Neural progenitor cell (in vitro differentiated cells): ENCODE measurements at places on chromosomes 13 and 19. TPM values are rescaled to one million over a fixed set of nuclear protein-coding genes. Genes with fewer than 3 reads are reported as not detected.

Gene LRRC63
- total RNA-seq, result not detected in 2 replicates

- no peak overlapping the region for H3K4me3 ChIP-seq
- DNase-seq, result no peak
- no peaks in the 10 kb centered on the region for H3K4me1 ChIP-seq
- H3K27me3 ChIP-seq, result no peaks in the 10 kb centered on the region
- no peaks in the 10 kb centered on the region for H3K36me3 ChIP-seq
- H3K27ac ChIP-seq, result no peak overlapping the region
Observed at GRCh38 chr13:32136716-32137115, 105.1 kb downstream of the FRY start.

- H3K4me1 ChIP-seq, result peaks cover 10% of the 10 kb centered on the region
- no peak within 1 kb of the TSS for H3K27ac ChIP-seq
- H3K36me3 ChIP-seq, result no peaks in the 10 kb centered on the region
- peak; percentile 91 for DNase-seq
- H3K27me3 ChIP-seq, result peaks cover 19% of the 10 kb centered on the region
- peak within 1 kb of the TSS; percentile 94 for H3K4me3 ChIP-seq
Observed at GRCh38 chr19:14432791-14433553, at the start of gene PKN1. PKN1 (plus strand) TSS chr19:14433306; CDS start chr19:14433522, 216 bp downstream.

Gene KIR2DL1
- total RNA-seq, result not detected in 2 replicates

Gene LILRA1
- not detected in 2 replicates for total RNA-seq

Gene IZUMO2
- not detected in 2 replicates for total RNA-seq

Gene SHD
- total RNA-seq, result 0.34 TPM in 1 of 2 replicates, not detected in the other

DNA sequence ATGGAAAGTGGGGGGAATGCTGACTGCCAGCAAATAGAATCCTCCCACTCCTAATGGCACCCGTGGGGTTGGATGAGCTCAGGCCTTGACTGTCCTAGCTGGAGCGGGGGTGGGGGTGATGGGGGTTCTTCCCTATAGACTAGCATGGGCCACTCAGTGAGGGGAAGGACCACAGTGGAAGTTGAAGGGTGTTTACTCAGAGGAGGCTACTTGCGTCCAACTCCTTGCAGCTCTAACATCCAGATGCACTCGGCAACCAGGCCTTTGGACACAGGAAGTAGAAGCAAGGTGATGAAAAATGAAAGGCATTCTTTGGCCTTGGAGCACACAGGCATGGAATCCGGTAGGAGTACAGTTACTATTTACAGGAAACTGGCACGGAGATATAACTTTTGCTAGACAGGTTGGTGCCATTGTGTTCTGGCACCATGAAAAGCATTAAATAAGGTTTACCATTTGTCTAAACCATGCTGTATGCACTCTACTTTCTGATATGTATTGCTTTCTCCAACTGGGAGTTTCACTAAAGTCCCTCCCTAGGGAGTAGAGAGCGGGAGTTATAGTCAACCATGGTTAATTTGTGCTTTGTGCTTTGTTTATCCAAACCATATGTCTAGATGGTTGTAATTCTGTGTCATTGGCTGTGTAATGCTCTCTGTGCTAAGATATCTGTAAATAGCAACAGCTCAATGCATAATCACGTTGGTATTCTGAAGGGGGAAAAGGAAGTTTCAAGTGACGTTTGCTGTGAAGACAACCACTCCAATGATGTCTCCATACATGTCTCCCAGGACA lies 125.3 kb downstream of the TSHZ3 start:
- H3K27me3 ChIP-seq, result no peaks in the 10 kb centered on the region
- no peaks in the 10 kb centered on the region for H3K36me3 ChIP-seq
- no peak for DNase-seq
- H3K27ac ChIP-seq, result no peak overlapping the region
- no peaks in the 10 kb centered on the region for H3K4me1 ChIP-seq
- H3K4me3 ChIP-seq, result no peak overlapping the region

- no peaks in the 10 kb centered on the region for H3K27me3 ChIP-seq
- no peak overlapping the region for H3K27ac ChIP-seq
- no peak overlapping the region for H3K4me3 ChIP-seq
- no peak for DNase-seq
- no peaks in the 10 kb centered on the region for H3K36me3 ChIP-seq
Observed at GRCh38 chr13:111385183-111385857, 64.9 kb downstream of the TEX29 start.

- no peak overlapping the region for H3K27ac ChIP-seq
- H3K36me3 ChIP-seq, result no peaks in the 10 kb centered on the region
- H3K4me1 ChIP-seq, result peaks cover 8% of the 10 kb centered on the region
Observed at GRCh38 chr13:74562381-74562780, 428.2 kb upstream of the KLF12 start.

Gene MCF2L
- total RNA-seq, result 40.4 and 59.2 TPM in 2 replicates

Gene PCDH20
- 0.17 and 0.31 TPM in 2 replicates for total RNA-seq

- peaks cover 19% of the 10 kb centered on the region for H3K4me1 ChIP-seq
- no peak overlapping the region for H3K4me3 ChIP-seq
- H3K27me3 ChIP-seq, result peaks cover 22% of the 10 kb centered on the region
- peak; percentile 8 for DNase-seq
- H3K27ac ChIP-seq, result no peak overlapping the region
Observed at GRCh38 chr19:29364224-29364726, 151.3 kb upstream of the UQCRFS1 start.

Gene PSG2
- total RNA-seq, result not detected in 2 replicates

Gene ZNF575
- total RNA-seq, result not detected in 2 replicates

Gene CNMD
- total RNA-seq, result 5.3 and 5.5 TPM in 2 replicates

Gene HIPK4
- 0.34 TPM in 1 of 2 replicates, not detected in the other for total RNA-seq

DNA sequence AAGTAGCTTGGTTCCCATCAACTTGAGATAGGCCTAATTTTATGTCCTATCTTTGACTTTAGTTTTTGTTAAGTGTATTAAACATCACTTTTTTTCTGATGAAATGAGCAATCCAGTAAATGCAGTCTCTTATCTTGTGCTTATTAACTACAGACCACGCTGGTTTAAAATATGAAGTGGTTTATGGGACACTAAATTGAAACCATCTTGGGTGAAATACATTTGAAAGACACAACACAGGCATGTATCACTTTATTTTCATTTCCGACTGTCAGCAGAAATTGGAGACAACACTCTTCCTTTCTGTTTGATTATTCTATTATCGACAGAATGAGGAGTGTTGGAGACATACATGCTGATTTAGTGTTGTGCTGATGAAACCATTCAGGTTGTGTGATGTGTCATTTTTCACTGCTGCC lies 447.7 kb downstream of the GPC6 start:
- H3K27me3 ChIP-seq, result no peaks in the 10 kb centered on the region
- H3K27ac ChIP-seq, result no peak overlapping the region
- H3K36me3 ChIP-seq, result no peaks in the 10 kb centered on the region

DNA sequence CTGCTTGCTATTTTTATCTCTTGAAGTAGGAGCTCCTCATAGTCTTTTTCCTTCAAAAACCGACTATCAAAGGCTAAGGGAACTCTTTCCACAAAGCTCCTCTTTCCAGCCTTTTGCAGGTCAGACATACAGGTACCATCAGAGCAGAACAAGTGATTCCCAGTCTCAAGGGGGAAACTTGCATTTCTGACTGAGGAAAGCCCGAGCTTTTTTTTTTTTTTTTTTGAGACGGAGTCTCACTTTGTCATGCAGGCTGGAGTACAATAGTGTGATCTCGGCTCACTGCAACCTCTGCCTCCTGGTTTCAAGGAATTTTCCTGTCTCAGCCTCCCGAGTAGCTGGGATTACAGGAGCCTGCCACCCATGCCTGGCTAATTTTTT lies 32.0 kb downstream of the RUBCNL start:
- no peaks in the 10 kb centered on the region for H3K27me3 ChIP-seq
- H3K36me3 ChIP-seq, result no peaks in the 10 kb centered on the region
- H3K4me1 ChIP-seq, result no peaks in the 10 kb centered on the region
- H3K4me3 ChIP-seq, result no peak overlapping the region

GRCh38 chr19:50536662-50537305 lies 23.1 kb upstream of the ASPDH start:
- DNase-seq, result no peak
- no peak overlapping the region for H3K4me3 ChIP-seq
- no peak overlapping the region for H3K27ac ChIP-seq
- no peaks in the 10 kb centered on the region for H3K4me1 ChIP-seq

GRCh38 chr13:48727241-48728011 lies 73.7 kb downstream of the CYSLTR2 start:
- no peaks in the 10 kb centered on the region for H3K4me1 ChIP-seq
- no peak overlapping the region for H3K27ac ChIP-seq
- H3K4me3 ChIP-seq, result no peak overlapping the region

GRCh38 chr19:36092566-36092965 lies 18.4 kb upstream of the OVOL3 start:
- no peaks in the 10 kb centered on the region for H3K27me3 ChIP-seq
- H3K27ac ChIP-seq, result no peak overlapping the region
- H3K36me3 ChIP-seq, result no peaks in the 10 kb centered on the region
- H3K4me1 ChIP-seq, result no peaks in the 10 kb centered on the region
- H3K4me3 ChIP-seq, result no peak overlapping the region
- no peak for DNase-seq

Gene CLIP3
- 8.2 and 17.7 TPM in 2 replicates for total RNA-seq

DNA sequence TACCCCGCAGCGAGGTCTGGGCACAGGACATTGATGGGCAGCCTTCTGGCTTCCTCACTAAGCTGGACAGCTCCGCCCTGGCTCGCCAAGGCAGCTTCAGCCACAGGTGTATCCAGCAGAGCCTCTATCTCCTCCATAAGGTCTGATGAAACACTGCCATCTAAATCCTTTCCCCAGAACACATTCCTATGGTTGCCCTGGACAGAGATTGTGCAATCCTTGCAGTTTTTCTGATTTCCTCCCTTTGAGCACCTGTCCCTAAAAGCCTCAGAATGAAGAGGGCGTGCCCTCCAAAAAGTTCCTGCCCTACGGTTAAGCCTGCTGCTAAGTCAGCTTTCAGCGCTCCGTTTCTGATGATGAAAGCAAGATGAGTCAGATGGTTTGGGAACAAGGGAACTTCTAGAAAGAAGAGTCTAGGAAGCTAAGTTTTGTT lies 21.0 kb downstream of the CLEC4M start:
- H3K4me1 ChIP-seq, result no peaks in the 10 kb centered on the region
- no peak for DNase-seq
- no peak overlapping the region for H3K4me3 ChIP-seq

DNA sequence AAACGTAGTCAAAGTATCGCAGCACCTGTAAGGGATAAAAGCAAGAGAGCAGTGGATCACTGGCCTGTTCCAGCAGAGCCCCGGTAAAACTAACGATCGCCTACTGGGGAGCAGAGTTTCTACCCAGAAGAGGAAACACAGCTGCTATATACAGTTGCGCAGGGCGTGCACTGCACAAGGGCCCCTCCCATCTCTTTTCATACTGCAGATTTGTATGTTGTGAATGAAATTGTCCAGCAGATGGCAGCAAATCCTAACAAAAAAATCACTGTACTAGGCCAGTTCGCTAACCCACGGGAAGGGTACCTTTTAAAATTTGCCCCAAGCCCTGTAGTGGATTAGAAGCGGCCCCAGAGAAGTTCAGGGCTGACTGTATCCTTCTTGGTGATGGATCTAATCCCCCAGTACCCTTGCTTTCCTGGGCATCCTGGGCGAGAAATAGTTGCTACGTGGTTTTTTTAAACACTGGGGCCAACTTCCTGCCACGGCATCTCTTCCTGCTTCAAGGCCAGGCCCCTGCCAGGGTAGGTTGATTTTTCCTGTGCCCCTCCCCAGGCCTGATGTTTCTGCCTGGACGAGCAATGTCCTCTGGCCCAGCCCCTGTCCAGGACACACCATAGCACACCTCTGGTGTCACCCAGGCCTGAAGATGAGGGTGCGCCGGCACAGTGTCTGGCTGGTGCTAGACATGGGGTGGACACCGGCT lies 127.0 kb downstream of the IER2 start:
- DNase-seq, result peak; percentile 73
- peaks cover 3% of the 10 kb centered on the region for H3K4me1 ChIP-seq
- H3K27me3 ChIP-seq, result no peaks in the 10 kb centered on the region
- no peaks in the 10 kb centered on the region for H3K36me3 ChIP-seq

- DNase-seq, result no peak
- no peak overlapping the region for H3K4me3 ChIP-seq
- peaks cover 82% of the 10 kb centered on the region for H3K27me3 ChIP-seq
- H3K36me3 ChIP-seq, result no peaks in the 10 kb centered on the region
- no peak overlapping the region for H3K27ac ChIP-seq
Observed at GRCh38 chr19:1713170-1713569, 40.1 kb upstream of the ONECUT3 start.

Gene NUMBL
- total RNA-seq, result 6.4 and 19.8 TPM in 2 replicates

- no peak overlapping the region for H3K4me3 ChIP-seq
- H3K36me3 ChIP-seq, result no peaks in the 10 kb centered on the region
- DNase-seq, result no peak
- H3K4me1 ChIP-seq, result peaks cover 11% of the 10 kb centered on the region
Observed at GRCh38 chr13:109843695-109844094, 57.3 kb upstream of the IRS2 start.

Gene GJA3
- 0.17 and 0.53 TPM in 2 replicates for total RNA-seq

- no peak overlapping the region for H3K27ac ChIP-seq
- no peaks in the 10 kb centered on the region for H3K27me3 ChIP-seq
- no peaks in the 10 kb centered on the region for H3K4me1 ChIP-seq
- H3K4me3 ChIP-seq, result no peak overlapping the region
- H3K36me3 ChIP-seq, result no peaks in the 10 kb centered on the region
Observed at GRCh38 chr19:16017138-16017490, 59.2 kb upstream of the TPM4 start.

DNA sequence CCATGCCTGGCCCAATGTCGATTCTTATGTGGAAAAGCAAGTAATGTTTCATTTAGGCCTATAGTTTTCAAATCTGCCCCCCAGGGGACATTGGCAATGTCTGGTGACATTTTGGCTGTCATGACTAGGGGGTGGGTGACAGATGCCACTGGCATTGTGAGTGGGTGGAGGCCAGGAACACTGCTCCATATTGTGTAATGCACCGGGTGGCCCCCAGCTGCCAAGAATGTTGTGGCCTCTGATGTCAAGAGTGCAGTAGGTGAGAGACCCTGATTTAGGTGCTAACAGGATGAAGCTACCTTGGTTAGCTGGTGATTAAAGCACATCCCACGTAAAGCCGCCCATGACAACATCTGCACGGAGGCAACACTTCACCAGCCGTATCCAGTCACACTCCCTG lies 10.8 kb downstream of the C19orf44 start:
- H3K27ac ChIP-seq, result no peak overlapping the region
- no peaks in the 10 kb centered on the region for H3K4me1 ChIP-seq

Gene DACH1
- 18.6 and 27.6 TPM in 2 replicates for total RNA-seq

DNA sequence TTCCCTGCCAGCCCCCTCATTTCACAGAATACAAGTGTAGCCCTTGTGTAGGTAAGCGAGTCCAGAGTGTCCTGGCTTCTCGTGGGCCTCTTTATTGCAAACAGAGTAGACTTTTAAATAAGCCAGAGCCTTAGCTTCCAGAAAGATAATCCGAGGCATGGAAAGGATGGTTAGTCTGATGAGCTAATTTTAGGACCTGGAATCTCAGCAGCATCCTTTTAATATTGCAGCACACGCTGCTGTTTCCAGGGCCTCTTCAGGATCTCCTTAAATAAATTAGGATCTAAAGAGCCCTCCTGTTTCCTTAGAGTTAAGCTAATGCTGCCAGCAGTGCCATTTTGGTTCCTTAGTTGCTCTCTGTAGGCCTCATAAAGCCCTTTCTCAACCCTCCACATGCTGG lies 99.2 kb downstream of the RFC3 start:
- no peaks in the 10 kb centered on the region for H3K36me3 ChIP-seq
- no peaks in the 10 kb centered on the region for H3K27me3 ChIP-seq
- no peak overlapping the region for H3K4me3 ChIP-seq
- no peak overlapping the region for H3K27ac ChIP-seq
